ENCODE measurements at places on chromosomes 16 and 17.
A peak's percentile ranks its signal among the peaks of the same experiment; 100 is the strongest.

- no peak for DNase-seq
These were observed 33.8 kb downstream of the TRPV2 start for GRCh38 chr17:16449121-16449570.

GRCh38 chr17:30808785-30809286, 15.7 kb downstream of the CRLF3 start:
- DNase-seq: no peak

DNA sequence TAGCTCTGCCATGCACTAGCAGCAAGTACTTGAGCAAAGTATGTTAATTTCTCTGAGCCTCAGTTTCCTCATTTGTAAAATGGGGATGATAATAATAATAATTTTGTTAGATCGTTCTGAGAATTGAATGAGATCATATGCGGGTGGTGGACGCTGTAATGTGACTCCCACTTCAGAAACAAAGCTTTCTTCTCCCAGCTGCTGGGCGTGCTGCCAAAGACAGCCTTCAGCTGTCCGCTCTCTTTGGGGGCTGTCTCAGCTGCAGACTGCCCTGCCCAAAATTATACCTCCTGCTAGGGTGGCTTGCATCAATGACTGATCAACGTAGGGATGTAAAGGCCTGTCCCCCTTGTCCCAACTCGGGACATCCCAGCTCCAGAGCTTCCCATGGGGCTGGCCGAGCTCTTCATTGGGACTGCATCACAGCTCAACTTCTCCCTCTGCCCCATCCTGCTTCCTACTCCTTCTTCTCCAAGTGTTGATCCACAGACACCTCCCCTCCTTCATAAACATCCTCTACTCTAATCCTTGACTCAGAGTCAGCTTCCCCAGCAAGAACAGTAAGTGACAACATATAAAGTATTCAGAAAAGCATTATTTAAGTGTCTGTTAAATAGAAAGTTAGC, 30.7 kb upstream of the CDH5 start:
- peak; percentile 60 for DNase-seq

DNA sequence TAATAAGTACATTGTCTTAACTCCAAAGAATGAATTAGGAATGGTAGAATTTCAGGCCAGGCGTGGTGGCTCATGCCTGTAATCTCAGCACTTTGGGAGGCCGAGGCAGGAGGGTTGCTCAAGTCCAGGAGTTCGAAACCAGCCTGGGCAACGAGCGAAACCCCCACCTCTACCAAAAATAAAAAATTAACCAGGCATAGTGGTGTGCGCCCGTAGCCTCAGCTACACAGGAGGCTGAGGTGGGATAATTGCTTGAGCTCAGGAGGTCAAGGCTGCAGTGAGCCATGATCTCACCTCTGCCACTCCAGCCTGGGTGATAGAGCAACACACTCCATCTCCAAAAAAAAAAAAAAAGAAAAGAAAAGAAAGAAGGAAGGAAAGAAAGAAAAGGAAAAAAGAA, 18.5 kb upstream of the BBS2 start:
- DNase-seq: no peak

- DNase-seq: no peak
These were observed 595.6 kb downstream of the TP53TG3F start for GRCh38 chr16:34054969-34055368.

DNA sequence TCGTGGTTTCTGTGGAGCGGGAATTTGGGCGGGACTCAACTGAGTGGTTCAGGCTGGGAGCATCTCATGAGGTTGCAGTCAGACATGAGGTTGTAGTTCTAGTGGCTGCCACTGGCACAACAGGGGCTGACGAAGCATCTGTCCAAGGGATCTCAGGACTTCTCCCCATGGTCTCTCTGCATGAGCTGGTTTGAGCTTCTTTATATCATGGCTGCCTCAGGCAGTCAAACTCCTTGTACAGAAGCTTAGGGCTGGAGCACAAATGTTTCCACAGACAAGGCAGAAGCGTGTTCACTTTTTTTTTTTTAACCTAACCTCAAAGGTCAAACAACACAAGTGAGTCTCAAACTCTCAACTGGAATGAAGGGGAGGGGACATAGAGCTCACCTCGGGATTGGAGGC, 243.3 kb downstream of the MSI2 start:
- no peak for DNase-seq

GRCh38 chr17:42669977-42670788, 6.6 kb downstream of the PLEKHH3 start:
- DNase-seq: no peak

- no peak for DNase-seq
These were observed 33.2 kb downstream of the ZFHX3 start for GRCh38 chr16:73014768-73015167.

- no peak for DNase-seq
These were observed 17.9 kb downstream of the SEC14L5 start for GRCh38 chr16:4976079-4976478.

GRCh38 chr16:2038382-2039231, 9.0 kb downstream of the NTHL1 start:
- no peak for DNase-seq

DNA sequence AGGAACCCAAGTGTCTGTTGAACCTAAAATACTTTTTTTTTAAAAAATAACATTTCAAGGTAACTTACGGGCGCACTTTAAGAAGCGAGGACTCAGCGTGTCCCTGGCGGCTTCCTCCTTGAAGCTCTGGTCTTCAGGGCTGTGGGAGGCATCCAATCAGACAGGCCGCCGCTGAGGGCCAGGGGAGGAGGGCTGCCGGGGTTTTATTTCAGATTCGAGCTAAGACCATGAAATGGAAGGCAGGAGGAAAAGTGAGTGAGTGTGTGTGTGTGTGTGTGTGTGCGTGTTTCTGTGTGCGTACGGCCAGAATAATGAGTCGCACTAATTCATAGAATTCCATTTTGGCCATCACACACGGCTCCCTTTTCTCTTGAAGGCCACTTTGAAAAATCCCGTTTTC, 41.1 kb downstream of the C16orf78 start:
- DNase-seq: no peak

- DNase-seq: peak; percentile 6
These were observed 29.5 kb downstream of the TNFRSF13B start for GRCh38 chr17:16942141-16943031.

- no peak for DNase-seq
These were observed 20.2 kb downstream of the CHCT1 start for GRCh38 chr17:60442271-60443173.

DNA sequence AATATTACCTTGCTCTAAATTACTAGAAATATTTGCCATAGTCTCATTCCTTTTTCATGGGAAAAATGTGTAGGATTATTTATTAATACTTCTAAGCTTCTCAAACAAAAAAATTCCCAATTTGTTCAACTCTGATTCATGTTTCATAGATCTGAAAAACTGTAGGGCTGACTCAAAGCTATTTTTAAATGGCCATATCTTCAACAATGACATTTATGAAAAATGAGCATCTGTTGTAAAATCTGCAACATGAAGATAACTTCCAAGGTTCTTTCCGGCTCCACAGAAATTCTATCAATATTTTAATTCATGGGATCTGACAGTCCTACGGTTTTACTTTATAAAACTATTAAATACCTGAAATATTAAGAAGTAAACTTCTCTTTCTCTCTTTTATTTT, 192.7 kb upstream of the KCNJ16 start:
- no peak for DNase-seq

DNA sequence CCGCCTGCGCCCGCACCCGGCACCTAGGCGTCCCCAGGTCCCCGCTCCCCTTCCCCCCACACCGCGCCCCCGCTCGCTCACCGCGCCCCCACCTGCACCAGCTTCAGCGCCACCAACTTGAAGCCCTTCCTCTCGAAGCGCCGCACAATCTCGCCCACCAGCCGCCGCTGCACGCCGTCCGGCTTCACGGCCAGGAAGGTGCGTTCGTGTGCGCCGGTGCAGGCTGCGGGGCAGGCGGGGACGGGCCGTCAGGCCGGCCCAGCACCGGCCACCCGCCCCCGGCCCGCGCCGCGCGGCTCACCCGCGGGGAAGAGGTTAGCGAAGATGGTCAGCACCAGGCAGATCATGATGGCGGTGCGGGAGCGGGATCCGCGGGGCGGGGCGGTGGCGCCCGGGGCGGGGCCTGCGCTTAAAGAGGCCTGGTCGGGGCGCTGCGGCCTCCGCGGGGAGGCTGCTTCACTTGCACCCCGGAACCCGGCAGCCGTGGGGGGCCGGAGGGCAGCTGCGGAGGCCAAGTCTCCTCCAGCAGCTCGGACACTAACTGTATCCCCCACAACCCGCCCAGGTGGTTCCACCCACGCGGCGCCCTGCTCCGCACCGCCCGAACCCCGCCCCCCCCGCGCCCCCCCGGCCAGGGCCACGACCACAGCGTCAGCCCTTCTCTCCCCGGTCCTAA, at the start of gene NME3:
Gene NME3 (minus strand): TSS at position 356 of the 676 bp plus-strand sequence. CDS start 9 bp downstream, at position 347.
- DNase-seq: no peak

- peak; percentile 32 for DNase-seq
These were observed 102.4 kb downstream of the ABCC12 start for GRCh38 chr16:48053418-48053745.

DNA sequence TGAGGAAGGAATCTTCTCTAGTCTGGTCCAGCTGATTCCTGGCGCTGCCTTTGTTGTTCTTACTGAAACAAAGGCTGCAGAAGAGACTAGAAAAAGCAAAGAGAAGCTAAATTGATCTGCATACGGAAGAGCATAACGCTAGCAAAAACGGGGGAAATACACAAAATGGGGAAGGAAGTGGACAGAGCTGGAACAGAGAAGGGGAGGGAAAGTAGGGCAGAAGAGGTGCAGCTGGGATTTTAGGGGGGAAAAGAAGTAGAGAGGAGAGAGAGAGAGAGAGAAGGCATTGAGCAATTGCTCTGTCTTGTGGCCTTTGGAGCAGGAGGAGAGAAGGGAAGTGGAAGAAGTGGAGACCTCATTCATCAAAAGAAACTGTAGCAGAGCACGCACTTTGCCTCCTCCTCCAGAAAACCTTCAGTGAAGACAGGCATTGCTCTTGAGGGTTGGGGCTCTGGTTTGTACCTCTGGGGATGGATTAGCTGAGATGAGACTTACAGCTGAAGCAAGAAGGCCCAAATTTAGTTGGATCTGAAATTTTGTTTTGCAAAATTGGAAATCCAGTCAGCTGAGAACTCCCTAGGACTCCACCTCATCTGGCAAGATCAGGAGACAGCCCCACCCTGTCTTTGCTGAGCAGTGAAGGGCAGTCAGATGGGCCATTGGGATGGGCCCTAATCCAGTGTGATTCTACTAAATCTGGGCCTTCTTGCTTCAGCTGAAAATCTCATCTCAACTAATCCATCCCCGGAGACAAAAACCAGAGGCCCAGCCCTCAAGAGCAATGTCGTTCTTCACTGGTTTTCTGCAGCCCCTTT, 55.8 kb downstream of the CDRT4 start:
- DNase-seq: no peak

DNA sequence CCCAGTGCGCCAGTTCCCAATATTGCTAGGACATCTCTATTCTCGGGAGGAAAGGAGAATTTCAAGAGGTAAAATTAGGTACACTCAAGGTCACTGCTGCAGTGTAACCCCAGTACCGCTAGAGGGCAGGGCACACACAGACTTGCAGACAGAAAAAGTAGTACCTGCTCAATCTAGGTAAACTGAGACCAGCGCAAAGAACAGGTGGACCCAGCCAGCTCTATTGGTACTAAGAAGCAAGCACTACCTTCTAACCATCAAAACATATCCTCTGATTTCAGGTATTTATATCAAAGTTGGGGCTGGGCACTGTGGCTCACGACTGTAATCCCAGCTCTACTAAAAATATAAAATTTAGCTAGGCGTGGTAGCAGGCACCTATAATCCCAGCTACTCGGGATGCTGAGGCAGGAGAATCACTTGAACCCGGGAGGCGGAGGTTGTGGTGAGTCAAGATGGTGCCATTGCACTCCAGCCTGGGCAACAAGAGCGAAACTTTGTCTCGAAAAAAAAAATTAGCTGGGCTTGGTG, 3.6 kb upstream of the WDR81 start:
- no peak for DNase-seq

GRCh38 chr17:82399601-82400101, 18.5 kb upstream of the HEXD start:
- DNase-seq: no peak

DNA sequence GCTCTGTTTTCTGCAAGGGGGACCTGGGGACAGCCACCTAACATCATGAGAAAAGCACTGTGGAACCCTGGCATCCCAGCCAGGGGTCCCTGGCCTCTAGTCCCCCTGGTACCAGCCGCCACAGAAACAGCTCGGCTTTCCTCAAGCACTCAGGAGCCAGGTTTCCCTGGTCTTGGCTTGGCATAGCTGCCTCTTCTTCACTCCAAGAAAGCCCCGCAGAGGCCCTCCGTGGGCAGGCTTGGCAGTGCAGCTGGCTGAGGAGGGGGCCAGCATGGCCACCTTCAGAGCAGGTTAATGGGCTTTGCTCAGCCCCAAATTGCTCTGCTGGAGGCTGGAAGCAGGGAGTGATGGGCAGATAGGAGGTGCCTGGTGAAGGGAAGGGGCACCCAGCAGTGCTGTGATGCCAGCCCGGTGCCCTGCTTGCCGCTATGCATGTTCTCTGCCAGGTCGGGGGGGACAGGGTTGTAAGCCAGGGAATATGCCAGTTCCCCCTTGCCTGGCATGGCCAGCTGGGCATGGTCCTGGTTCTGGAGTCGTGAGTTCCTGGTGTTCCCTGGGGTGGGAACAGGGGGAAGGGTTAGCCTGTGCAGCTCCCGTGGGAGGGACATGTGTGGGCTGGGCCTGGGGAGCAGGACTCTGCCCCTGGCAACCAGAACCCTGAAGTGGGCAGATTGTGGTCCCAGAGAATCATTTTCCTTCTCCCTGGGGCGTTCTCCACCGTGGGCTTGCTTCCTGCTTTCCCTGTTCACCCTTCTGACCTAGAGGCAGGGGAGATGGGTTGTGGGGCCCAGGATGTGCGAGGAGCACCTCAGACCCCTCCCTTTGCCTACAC, 3.2 kb downstream of the ANKRD13B start:
- no peak for DNase-seq

- no peak for DNase-seq
These were observed 43.6 kb upstream of the CACNG4 start for GRCh38 chr17:66920950-66921349.

DNA sequence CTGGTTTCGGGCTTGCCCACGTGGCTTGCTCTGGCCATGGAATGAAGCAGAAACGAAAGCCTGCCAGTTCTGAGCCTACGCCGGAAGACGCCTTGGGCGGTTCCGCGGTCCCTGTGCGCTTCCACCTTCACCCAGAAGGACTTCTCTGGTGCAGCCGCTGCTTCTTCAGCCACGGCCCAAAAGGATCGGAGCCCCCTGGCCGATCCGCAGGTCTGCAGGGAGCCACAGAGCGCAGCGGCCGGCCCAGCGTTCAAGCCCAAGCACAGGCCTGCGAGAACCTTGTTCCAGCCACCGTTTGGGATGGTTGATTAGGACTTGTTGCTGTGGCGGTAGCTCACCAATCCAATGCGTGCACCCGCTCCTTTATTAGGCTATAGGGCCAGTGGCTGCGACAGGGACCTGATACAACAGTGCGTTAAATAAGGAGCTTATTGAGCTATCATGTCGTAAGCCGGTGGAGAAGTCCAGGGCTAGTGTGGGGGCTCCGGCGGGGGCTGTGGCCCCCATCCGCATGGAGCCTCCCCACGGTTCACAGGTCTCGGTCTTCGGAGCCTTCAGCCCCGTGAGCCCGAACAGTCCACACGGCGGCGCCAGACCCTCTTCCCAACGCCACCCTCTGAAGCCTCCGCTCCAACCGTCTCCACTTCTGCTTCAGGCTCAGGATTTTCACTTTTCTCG, 10.2 kb upstream of the MPP2 start:
- no peak for DNase-seq

- no peak for DNase-seq
These were observed 34.2 kb downstream of the PIEZO1 start for GRCh38 chr16:88750854-88751253.
